ENCODE measurements at places on chromosomes 4 and X.

- no peak for DNase-seq
These were observed 78.4 kb downstream of the REPS2 start for GRCh38 chrX:17024886-17025285.

- no peak for DNase-seq
These were observed 220.4 kb downstream of the MAML3 start for GRCh38 chr4:139933541-139933940.

DNA sequence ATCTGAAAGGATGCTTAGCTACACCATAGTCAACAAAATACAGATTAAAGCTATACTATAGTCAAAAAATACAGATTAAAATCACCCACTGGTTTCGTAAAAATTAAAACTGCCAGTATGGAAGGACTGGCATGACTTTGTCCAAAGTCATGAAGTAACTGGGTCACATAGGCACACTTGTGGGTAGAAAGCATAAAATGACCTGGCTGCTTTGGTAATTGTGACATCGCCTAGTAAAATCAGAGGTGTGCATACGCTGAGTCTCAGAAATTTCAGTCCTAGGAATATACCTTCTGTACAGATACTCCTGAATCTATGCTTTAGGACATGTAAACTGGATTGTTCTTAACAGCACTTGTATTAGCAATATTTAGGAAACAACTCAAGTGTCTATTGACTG lies 28.1 kb downstream of the CLNK start:
- no peak for DNase-seq

DNA sequence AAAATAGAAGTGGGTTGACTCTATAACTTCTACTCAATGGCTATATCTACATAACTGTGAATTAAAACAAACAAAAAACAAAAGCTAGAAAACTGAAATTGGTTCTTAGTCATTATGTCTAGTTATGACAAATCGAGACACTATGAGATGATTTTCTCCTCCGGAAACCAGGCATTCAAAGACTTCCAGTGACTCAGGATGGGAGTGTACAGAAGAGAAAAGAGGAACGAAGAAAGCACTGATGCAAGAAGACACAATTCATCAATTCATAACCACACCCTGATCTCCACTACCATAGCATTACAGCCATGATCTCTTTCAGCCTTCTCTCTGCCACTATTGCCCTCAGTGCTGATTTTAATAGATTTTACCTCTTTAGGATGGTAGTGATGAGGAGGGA lies 253.6 kb downstream of the CBLL2 start:
- no peak for DNase-seq

DNA sequence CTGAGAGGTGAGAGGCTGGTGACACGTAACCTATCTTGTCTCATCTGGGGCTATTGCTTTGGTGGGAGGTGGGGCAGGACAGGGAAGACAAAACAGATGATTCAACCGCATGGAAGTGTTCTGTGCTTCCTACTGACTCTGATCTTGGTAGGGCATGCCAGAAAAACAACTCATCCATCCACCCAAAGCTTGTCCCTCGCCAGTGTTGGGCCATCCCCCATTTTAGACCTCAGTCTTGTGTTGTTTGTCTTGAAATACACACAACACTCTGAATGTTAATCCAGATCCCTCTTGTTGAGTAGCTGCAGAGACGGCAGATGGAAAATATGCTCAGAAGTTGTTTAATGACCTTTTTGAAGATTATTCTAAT lies 377 bp downstream of the CHRNA9 start:
- no peak for DNase-seq

GRCh38 chr4:159496248-159496647 lies 393.4 kb downstream of the RAPGEF2 start:
- DNase-seq = no peak

DNA sequence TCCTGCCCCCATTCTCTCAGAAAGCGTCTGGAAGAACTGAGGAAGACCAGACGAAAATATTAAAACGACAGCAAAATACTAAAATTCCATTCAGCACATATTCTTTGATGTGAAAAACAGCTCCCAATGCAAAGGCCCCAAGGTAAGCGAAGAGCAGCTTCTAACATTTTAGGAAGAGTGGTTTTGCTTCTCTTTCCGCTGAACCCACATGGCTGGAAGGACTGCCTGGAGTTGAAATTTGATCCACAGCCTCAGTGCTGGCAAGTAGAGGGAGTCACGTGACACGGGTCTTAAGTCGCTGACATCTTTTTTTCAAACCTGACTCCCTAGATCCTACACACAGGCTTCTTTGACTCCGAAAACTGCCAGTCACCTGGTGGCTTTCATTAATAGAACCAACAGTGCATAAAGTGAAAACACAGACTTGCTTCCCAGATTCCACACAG lies at the start of gene FAM13A:
Gene FAM13A, minus strand, starts transcription at position 233 of the 446 bp plus-strand sequence. Its CDS starts 221 bp downstream, at position 12.
- peak; percentile 24 for DNase-seq

DNA sequence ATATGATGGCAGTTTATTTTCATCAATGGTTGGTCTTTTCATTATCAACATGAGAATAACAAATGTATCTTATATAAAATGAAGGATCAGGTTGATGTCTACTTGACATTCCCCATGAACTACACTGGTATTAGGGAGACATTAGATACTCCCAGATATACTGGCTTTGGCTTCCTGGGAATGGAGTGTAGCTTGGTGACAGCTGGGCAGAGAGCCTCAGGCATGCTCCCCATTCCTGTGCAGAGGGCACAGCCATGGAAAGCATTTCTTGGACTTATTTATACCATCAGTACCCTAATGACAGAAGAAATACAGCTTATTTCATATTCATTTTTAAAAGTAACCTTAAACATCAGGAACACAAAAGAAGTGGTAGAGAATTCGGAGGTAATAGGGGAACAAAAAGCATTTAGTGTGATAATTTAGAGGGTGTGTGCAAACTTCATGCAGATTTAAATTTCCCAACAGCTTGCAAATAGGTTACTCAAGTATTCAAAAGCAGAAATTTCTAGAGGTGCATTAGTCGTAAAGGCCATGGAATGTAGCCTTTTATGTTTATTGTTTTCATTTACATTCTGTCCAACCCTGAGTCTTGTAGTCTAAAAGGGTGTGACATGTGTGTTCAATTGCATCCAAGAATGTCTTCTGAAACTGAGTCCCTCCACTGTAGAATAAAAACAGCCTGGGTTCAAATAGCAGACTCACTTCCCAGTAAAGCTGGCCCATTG lies 573.8 kb downstream of the KCNIP4 start:
- DNase-seq = no peak

GRCh38 chr4:123994917-123995316 lies 598.3 kb downstream of the SPRY1 start:
- DNase-seq = no peak

DNA sequence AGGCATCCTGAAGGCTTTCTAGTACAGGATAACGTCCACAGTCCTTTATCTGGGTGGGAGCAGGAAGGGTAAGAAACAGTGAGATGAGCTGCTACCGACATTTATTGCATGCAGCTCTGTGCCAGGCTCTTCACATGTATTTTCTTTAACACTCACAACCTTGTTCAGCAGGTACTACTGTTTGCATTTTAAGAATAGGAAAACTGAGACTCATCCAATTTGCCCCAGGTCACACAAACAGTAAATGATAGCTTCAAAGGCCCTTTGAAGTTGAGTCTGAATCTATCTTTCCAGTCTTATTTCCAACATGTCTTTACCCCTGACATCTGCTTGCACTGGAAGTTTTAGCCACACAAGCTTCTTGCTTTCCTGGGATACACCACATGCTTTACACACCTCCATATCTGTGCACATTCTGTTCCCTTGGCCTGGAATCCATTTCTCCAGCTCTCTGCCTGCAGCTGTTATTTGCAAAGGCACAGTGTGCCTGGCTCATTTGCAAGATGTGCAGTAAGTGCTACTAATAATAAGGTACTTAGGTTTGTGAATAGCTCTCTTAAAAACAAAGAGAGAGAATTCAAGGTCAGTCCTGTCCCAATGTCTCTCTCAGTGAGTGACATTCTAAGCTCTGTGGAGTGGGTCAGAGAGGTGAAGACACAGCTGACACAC lies 61.2 kb downstream of the METTL14 start:
- DNase-seq = no peak

- DNase-seq = no peak
These were observed 735.3 kb downstream of the PCDH18 start for GRCh38 chr4:136796953-136797352.

GRCh38 chr4:104818579-104818978 lies 323.9 kb upstream of the CXXC4 start:
- DNase-seq = no peak

Data from T47D (cell line).